ENCODE measurements at places on chromosomes 12 and 14.

- no peak for DNase-seq
Measured at GRCh38 chr12:69028941-69029729, 96.2 kb upstream of the CPM start.

DNA sequence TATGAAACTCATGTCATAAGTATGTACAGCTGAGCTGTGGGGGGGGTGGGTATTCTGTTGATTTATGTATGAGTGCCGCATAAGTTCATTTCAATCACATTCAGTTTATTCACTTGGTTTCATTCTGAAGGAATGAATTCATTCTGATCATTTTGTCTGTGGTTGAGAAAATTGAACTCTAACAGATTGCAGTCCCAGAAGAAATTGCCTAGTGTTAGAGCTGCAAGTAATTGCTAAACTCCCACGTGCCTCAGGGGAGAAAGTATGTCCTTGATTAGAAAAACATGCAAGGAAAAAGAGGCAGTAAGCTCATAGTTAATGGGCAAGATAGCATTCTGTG, 442.4 kb upstream of the MGAT4C start:
- DNase-seq = no peak

DNA sequence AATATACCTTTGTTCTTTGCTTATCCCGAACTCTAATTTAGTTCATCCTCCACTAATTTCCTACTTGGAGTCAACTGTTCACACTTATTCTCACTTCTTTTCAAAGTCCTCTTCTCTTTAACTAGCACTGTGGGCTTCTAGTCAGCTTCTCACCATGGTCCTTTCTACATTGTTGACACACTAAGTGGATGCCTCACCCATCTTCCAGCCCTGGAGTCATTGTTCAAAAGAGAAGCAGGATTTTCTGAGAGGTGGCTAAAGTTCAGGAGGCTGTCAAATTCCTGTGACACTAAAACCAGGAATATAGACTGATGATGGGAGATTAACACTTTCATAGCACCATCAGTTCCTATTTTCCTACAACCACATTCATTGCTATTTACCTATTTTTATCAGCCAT, 99.3 kb downstream of the PHLDA1 start:
- DNase-seq = no peak

GRCh38 chr12:46300910-46301309, 32.1 kb upstream of the SLC38A1 start:
- DNase-seq = no peak

DNA sequence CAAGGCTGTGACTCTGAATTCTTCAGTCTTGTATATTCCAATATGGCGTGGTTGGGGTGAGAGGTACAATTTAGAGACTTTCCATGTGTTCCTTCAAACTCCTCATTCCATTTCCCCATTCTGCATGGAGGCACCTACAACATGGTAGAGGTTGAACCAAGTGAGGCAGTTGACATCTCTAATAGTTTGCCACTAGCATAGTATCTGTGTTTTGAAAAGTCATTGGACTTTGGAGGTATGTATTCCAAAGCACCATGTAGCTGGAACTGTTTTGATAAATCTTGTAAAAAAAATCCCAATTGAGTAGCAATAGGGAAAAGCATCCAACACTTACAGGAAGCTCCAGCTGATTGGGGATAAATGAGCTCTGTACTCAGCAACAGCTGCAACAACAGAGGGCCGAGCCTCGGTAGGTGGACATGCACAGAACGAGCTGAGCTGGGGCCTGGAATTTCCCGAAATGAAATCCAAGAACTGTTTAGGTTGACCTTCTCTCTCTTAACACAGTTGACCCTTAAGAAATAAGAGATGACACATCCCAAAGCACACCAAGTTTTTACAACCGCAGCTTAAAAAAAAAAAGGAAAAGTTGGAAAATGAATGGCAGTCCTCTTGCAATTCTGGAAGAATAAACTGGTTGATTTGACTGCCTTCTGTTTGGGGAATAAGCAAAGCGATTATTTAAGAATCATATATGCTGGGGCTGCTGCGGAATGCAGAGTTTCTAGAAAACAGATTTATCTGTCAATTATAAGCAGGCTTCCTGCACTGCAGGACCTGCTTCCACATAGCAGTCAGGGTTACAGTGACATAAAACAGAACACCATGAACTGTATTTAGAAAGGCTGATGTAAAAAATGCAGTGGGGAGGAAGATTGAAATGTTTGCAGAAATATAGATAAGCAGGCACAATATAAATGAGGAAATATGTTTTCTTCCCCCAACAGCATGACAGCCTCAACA, 194.6 kb upstream of the KRR1 start:
- no peak for DNase-seq

DNA sequence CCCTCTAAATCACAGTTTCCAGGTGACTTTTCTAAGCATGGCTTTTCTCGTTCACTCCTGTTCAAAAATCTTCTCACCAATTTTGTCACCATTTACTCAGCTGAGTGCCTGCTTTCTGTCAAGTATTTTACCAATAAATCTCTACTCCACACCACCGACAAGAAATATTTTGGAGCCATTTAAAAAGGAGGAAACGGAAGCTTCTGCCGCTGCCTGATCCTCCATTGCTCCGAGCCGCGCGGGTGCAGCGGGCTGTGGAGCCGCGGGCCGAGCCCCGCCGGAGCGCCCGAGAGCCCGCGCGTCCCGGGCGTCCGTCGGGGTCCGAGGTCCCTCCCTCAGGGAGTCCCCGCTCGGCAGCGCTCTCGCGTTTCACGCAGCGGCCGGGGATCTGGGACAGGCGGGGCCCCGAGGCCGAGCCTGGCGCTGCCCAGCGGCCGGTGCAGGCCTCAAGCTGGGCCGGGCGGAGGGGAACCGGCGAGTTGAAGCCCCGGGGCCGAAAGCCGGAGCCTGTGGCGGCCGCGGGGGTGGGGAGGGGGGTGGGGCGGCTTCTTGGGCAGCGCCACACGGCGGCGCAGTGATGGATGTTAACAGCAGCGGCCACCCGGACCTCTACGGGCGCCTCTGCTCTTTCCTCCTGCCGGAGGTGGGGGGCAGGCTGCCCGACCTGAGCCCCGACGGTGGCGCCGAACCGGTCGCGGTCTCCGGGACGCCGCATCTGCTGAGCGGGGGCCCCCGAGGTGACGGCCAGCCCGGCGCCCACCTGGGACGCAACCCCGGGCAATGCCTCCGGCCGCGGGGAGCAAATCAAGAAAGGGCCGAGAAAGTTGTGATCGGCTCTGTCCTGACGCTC, 1.1 kb upstream of the HEBP1 start:
- DNase-seq = no peak

DNA sequence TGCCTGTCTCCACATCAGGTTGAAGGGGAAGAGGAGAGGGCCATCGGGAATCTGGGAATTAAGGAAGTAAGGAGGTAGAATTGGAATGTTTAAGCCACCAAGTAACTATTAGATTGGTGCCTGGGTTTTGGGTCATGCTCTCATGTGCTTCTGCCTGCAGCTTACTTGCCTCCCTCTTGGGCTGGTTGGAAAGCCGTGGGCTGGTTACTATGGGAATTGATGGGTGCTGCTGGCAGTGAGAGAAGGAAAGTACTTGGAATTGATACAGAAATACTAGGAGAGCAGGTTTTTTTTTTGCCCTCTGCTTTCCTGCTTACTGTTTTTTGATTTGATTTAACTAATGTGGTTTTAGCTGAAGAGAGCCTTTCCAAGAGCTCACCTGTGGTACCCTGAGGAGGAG, 493.5 kb upstream of the RGS6 start:
- DNase-seq = no peak

GRCh38 chr12:57112492-57113294, 1.5 kb upstream of the STAT6 start:
- no peak for DNase-seq

Measured in GM12864 (cell line).